ENCODE measurements at places on chromosomes 7 and 10.

DNA sequence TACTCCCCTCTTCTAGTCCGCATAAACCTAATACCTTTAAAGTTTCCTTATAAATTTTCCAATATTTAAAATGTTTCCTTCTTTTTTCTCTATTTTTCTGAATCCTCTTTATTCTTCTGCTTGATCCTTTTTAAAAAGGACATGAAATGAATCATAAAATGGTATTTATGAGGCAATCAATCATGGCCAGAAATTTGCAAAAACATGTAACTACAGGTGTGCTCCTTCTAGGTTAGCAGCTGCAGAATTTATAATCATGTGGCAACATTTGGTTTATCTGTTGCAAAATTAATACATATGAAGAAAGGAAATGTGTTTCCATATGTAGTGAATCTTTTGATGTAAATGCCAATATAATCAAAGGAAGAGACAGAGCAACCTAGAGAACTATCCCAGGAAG, 1008.5 kb downstream of the ANKRD7 start:
- no peak for DNase-seq

GRCh38 chr10:43888586-43888985, 239.9 kb upstream of the ZNF32 start:
- no peak for DNase-seq

DNA sequence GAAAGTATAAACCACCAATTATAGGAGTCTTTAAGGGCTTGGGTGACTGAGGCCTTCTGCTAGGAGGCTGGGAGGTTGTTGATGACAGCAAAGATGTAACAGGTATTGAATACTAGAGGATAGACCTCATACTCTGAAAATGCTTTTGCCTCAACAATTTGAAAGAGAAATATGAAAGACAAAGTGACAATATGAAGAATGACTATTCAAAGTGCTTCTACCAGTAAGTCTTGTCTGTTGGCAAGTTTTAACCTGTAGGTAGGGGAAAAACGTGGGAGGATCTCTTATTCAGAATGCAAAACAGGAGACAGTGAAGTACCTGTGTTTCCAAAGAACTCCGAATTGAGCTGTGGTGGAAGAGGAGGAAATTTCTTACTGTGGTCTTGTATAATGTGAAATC, 38.2 kb downstream of the GBF1 start:
- no peak for DNase-seq

GRCh38 chr10:106619346-106619745, 545.2 kb downstream of the SORCS1 start:
- no peak for DNase-seq

GRCh38 chr10:73991884-73992245, 6.1 kb upstream of the VCL start:
- DNase-seq: no peak

DNA sequence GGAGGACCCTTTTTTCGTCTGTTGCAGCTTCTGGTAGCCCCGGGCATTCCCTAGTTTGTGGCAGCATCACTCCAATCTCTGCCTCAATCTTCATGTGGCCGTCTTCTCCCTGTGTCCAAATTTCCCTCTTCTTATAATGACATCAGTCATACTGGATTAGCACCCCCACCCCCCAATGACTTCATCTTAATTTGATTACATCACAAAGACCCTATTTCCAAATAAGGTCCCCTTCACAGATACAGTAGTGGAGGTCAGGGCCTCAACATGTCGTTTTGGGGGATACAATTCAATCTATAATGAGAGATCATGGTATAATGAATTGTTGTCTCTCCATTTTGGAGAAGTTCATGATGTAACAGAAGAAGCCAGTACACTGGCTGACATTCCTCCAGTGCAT, 28.1 kb upstream of the EZH2 start:
- DNase-seq: no peak

GRCh38 chr7:101565601-101566209, 63.4 kb downstream of the MYL10 start:
- DNase-seq: no peak

DNA sequence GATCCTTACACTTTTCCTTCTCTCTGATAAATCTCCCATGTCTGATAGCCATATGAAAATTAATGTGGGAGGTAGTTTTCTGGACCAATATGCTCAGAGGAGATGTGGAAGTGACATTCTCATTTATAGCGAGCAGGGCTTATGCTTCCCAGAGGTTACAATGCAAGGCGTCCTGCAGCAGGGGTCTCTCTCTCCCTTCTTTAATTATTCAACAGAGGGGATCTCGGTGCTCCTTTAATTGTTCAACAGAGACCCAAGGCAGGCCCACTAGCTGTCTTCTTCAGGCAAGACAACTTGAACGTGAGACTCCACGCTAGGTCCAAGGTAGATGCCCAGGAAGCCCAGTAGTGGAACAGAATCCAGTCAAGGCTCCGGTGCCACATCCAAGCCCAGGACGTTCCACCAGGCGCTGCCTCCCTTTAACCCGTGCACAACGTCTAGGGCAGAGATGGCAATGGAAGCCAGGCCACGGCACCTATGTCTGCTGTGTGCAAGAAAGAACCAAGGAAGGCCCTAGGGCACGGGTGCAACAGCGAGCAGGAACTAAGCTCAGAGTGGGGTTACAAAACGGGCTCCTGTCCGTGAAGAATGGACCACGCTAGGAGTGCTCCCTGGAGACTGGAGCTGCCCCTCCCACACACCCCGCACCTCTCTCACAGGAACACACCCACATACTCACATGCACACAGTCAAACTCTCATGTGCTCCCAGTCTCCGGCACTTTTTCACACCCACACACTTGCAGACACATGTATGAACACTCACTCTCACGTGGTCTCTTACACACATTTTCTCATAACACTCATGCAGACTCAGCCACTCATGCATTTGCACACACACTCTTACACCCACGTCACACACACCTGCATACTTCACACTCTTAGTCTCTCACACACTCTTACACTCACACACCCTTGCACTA, 230.4 kb downstream of the TNS3 start:
- DNase-seq: no peak

DNA sequence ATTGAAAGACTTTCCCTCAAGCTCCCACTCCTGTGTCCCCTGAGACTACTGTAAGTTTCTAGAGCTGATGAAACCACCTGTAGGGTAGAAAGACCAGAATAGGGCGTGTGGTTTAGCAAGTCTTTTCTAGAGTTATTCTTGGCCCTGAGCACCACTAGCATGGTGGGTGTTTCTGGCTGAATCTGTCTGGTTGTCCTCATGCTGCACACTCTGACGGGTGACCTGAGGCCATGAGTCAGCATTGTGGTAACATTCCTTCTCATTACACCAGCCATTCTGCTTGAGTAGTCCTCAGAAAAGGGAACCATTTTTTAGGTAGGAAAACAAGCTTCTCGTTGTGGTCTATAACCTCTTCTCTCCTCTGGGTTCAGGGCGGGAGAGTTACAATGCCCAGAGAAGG, 250.3 kb downstream of the SNX13 start:
- no peak for DNase-seq

GRCh38 chr7:36100226-36100625, 52.8 kb upstream of the EEPD1 start:
- DNase-seq: no peak

GRCh38 chr7:47326808-47327207, 255.1 kb downstream of the TNS3 start:
- no peak for DNase-seq

DNA sequence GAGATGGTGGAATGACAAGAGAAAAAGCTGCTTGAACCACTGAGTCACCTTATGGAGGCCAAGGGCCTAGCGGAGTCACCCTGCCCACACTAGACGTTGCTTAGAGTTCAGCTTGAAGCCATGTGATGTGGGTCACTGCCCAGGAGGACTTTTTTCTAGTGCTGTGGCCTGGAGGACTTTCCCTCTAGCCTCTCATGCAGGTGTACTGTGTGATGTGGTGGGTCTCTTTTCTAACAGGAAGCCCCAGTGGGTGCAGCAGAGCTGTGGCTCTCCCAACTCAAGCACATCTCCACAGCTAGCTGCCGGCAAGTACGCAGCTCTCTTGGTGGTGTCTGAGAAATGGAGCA, 13.6 kb downstream of the POR start:
- no peak for DNase-seq

DNA sequence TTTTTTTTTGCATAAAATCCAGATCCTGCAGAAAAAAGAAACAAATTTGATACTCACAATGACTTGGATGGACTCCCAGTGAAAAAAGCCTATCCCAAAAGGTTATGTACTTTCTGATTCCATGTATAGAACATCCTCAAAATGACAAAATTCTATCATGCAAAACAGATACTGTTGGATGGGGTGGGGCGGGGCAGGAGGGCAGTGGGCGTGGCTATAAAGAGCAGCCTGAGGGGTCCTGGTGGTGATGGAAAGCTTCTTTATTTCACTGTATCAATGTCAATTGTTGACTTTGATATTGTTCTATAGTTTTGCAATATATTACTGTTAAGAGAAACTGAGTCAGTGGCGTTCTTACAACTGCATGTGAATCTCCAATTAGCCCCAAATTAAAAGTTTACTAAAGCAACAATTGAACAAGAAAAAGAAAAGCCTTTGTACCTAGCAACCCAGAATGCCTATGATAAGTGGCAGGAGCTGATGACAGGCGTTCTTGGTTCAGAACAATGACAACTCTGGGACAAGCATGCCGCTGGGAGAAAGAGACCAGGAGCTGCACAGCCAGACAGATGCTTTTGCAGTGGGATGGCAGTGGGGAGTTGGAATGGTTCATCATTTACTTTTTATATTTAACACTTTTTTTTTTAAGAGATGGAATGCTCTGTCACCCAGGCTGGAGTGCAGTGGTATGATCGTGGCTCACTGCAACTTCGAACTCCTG, 101.9 kb downstream of the LHPP start:
- no peak for DNase-seq

- no peak for DNase-seq
These were observed 454.8 kb downstream of the KCNMA1 start for GRCh38 chr10:77182803-77183202.

DNA sequence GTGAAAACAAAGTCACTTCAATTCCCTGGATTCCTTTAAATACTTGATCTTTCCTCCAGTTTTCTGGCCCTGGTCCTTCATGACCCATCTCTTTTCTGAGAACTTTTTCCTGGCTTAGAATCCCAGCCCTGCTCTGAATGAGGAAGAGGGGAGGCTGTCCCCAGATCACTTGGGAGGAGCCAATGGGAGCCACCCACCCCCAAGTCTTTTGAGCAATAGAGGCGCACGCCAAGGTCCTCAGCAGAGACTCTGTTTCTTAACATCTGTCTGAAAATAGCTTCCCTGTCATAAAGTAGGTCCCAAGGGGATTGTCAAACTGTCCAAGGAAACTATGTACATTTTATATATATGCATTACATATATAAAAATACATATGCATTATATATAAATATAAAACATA, 126.8 kb downstream of the ADRA2A start:
- no peak for DNase-seq

- no peak for DNase-seq
These were observed 55.5 kb downstream of the HGF start for GRCh38 chr7:81714306-81714705.

- DNase-seq: no peak
These were observed 100.1 kb downstream of the ST7 start for GRCh38 chr7:117053432-117053831.

DNA sequence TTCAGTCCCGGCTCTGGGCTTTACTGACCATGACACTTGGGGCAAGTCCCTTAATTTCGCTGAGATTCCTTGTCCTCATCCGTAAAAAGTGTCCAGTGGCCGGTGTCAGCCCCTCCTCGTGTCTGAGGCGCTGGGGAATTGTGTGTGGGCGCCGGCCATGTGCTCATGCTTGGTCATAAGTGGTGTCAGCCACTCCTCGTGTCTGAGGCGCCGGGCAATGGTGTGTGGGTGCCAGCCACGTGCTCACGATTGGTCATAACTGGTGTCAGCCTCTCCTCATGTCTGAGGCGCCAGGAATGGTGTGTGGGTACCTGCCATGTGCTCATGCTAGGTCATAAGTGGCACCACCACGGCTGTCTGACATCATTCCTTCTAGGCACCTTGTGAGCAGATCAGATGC, 40.7 kb upstream of the DMBT1 start:
- no peak for DNase-seq

- DNase-seq: no peak
These were observed 1060.6 kb downstream of the LRMDA start for GRCh38 chr10:76492026-76492425.

DNA sequence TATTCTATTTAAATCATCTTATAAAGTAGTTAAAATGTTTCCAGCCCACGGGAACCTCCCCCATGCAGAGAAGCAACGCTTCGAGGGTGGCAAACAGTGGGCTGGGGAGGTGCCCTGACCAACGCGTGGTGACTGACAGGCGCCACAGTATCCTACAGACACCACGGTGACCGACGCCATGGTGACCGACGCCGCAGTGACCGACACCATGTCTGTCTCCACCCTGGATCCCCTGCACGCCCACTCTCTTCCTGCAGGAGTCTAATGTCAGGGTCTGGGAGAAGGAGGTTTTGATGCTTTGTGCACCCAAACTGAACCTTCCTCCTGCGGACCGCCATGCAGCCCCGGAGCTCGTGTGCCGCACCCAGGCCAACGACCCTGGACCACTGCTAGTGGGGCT, 464.4 kb downstream of the PTPRN2 start:
- DNase-seq: no peak

DNA sequence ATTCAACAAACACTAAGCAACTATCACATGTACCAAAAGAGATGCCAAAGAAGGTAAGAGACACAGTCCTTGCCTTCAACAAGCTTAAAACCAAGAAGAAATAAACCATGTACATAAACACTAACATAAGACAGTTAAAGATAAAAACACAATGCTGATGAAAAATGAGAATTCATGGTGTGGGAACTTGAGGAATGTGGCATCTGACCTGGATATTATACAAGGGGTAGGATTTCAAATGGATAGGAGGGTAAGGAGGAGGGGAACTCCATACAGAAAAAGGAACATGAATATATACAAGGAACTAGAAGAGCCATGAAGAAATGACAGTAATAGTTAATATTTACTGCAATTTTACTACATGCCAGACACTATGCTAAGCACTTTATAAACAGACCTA, 11.0 kb downstream of the HIBADH start:
- DNase-seq: no peak

DNA sequence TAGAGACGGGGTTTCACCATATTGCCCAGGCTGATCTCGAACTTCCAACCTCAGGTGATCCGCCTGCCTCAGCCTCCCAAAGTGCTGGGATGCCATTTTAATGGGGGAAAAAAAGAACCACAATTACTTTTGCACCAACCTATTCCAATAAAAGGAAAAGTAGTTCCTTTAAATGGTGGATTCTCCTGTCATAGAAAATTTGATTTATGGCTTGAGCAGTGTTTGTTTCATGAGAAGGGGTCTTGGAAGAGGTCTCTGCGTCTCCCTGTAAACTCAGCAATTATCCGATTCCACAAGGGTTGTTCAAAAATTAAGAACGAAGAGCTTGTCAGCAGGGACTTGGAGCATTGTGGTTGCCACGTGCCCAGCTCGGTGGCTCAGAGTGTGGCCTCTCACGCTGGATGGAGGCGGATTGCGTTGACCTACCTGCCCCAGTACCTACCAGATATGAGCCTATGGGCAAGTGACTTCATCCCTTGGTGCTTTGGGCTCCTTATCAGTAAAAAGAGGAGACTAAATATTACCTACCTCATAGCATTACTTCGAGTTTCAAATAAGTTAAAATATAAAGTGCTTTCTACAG, 2.8 kb upstream of the TRIP6 start:
- no peak for DNase-seq

- no peak for DNase-seq
These were observed 24.4 kb downstream of the PAPSS2 start for GRCh38 chr10:87684001-87684638.

- DNase-seq: no peak
These were observed 145.0 kb upstream of the YAE1 start for GRCh38 chr7:39421251-39421650.

GRCh38 chr10:89926736-89927135, 225.3 kb downstream of the KIF20B start:
- DNase-seq: no peak

- no peak for DNase-seq
These were observed 71.4 kb downstream of the ITGB8 start for GRCh38 chr7:20401861-20402746.

Data from NCI-H1694 treated with DMSO at 0.1 percent for 48 hours (cell line).